A549 treated with CpdA at 1 μM for 4 hours (cell line): ENCODE measurements at places on chromosomes 4 and X. TPM values are rescaled to one million over a fixed set of nuclear protein-coding genes. Genes with fewer than 3 reads are reported as not detected.

NSD2 gene
- total RNA-seq: 39.8 to 47.2 TPM (median 44.3 TPM) in 5 replicates

CLDN34 gene
- not detected in 5 replicates for total RNA-seq

CLDN22 gene
- not detected in 5 replicates for total RNA-seq

HPSE gene
- 1.1 to 1.6 TPM (median 1.3 TPM) in 5 replicates for total RNA-seq

APLN gene
- total RNA-seq: 0.70 to 0.90 TPM (median 0.79 TPM) in 5 replicates

ING2 gene
- total RNA-seq: 9.2 to 13.5 TPM (median 11.5 TPM) in 5 replicates

PPARGC1A gene
- total RNA-seq: 0.03 to 0.08 TPM (median 0.05 TPM) in 5 replicates

MTCP1 gene
- 11.7 to 19.1 TPM (median 18.0 TPM) in 5 replicates for total RNA-seq

EDNRA gene
- 0.30 to 0.55 TPM (median 0.35 TPM) in 5 replicates for total RNA-seq

VMA21 gene
- 21.7 to 26.1 TPM (median 25.1 TPM) in 5 replicates for total RNA-seq

FAM114A1 gene
- total RNA-seq: 24.2 to 51.6 TPM (median 35.5 TPM) in 5 replicates

ATP7A gene
- 2.6 to 3.8 TPM (median 3.5 TPM) in 5 replicates for total RNA-seq

F8A3 gene
- total RNA-seq: 0.20 to 1.4 TPM (median 1.0 TPM) in 5 replicates

SPANXB1 gene
- total RNA-seq: 2.7 to 4.0 TPM (median 3.2 TPM) in 5 replicates

TCEAL6 gene
- not detected in 5 replicates for total RNA-seq

FDCSP gene
- total RNA-seq: not detected in 5 replicates
